ENCODE measurements at places on chromosomes 7 and 10.

DNA sequence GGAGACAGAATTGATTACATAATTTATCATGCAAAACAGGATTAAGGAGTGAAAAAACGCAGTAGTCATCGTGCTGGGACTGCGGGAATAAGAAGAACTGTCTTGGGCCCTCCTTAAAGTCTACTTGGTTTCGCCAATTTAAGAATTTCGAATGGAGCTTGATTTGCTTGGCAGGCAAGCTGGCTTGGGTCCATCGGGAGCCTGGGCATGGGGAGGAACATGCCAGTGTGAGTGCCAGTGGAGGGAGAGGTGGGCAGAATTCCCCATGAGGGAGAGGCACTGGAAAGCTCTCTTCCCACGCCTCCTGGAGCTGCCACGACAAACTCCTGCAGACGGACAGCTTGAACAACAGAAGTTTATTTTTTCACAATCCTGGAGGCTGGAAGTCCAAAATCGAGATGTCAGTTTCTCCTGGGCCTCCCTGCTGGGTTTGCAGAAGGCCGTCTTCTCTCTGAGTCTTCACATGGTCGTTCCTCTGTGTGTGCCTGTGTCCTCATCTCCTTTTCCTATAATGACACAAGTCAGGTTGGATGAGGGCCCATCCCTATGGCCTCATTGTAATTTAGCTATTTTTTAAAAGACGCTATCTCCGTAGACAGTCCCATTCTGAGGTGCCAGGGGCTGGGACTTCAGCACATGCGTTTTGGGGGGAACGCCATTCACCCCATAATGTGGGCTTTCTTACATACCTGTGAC is 528.7 kb upstream of the DPP6 start:
- no peak for DNase-seq

DNA sequence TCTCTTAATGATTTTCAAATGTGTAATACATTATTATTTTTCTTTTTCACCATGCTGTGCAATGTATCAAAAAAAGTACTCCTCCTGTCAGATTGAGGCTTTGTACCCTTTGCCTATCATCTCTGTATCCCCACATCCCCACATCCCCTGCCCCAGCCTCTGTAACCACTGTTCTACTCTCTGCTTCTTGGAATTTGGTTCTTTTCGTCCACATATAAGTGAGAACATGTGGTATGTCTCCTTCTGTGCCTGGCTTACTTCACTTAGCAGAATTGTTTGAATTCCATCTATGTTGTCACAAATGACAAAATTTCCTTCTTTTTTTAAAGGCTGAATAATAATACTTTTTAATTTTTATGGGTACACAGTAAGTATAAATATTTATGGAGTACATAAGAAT is 13.8 kb downstream of the TAF3 start:
- no peak for DNase-seq

- no peak for DNase-seq
These were observed 74.9 kb upstream of the HECW1 start for GRCh38 chr7:43037531-43037930.

DNA sequence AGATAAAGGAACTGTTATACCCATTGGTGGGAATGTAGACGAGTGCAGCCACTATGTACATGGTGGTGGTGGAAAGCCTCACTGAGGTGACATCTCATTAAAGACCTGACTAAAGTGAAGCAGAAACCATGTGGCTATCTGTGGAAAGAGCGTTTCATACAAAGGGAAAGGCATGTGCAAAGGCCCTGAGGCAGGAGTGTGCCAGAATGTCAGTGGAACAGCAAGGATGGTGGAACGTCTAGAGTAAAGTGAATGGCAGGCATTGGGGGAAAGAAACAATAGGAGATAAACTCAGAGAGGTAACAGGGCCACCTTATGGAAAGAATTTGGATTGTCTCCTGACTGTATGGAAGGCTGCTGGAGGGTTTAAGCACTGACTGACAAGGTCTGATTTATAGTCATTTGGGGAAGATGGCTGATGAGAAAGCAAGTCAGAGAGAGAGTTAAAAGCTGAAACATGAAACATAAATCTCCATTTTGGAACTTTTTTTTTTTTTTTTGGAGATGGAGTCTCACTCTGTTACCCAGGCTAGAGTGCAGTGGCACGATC is 245.7 kb downstream of the STK31 start:
- DNase-seq = no peak

- DNase-seq = peak; percentile 83
These were observed 8.3 kb upstream of the ZC3HAV1L start for GRCh38 chr7:139043823-139044812.

GRCh38 chr7:1151653-1152425 is 8.2 kb downstream of the ZFAND2A start:
- no peak for DNase-seq

GRCh38 chr7:151710646-151711434 is 166.1 kb downstream of the PRKAG2 start:
- no peak for DNase-seq

- no peak for DNase-seq
These were observed 222.1 kb upstream of the SHH start for GRCh38 chr7:156034397-156034796.

- no peak for DNase-seq
These were observed 102.3 kb downstream of the SRPK2 start for GRCh38 chr7:105286441-105286840.
